ENCODE measurements at places on chromosomes 7 and 10. TPM values are rescaled to one million over a fixed set of nuclear protein-coding genes. Genes with fewer than 3 reads are reported as not detected.

DNA sequence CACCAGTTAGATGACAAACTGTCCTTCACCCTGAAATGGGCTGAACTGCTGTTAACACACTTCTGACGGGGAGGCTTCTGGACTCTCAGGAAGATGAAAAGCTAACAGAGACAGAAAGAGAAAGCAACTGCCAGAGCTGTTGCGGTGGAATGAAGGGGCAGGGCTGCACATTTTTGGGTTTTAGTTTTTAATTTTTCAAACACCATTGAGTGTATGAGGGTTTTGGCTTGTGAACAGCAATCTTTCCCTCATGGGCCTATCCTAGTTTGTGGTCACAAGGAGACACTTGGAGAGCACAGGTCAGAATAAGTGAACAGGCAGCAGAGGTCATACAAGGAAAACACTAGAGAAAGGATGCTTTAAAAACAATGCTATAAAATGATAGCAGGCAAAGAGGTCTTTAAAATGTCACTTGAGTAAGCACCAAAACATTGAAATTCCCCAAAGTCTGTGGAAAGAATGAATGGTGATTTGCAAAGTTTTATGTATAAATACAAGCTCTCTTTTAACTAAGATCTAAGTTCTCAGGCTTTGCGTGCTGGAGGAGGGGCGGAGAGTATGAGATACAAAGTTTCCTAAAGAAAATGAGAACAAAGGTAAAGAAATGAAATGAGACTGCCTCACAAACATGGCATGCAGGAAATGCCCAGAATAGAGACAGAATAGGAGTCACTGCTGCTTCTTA is 101.4 kb upstream of the GLI3 start:
- no peak for DNase-seq

DNA sequence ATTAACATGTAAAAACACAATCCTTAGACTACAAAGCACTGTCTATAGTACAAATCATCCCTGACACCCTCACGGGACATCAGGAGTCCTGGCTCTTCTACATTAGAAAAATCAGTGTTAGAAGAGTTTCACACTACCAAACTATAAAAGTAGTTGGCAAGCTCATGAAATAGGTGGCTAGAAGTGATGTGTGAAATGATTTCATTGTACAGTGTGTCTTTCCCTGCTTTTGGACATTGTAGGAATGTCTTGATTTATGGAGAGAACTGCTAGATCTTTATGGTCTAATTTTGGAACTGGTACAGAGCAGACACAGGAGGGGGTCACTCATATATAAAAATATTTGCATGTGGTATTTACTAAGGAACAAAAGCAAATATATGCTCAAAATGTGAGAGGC is 33.2 kb downstream of the SEMA3A start:
- no peak for DNase-seq

Gene HOXA6
- total RNA-seq = 1.1 TPM

Gene CFTR
- 0.32 TPM for total RNA-seq

DNA sequence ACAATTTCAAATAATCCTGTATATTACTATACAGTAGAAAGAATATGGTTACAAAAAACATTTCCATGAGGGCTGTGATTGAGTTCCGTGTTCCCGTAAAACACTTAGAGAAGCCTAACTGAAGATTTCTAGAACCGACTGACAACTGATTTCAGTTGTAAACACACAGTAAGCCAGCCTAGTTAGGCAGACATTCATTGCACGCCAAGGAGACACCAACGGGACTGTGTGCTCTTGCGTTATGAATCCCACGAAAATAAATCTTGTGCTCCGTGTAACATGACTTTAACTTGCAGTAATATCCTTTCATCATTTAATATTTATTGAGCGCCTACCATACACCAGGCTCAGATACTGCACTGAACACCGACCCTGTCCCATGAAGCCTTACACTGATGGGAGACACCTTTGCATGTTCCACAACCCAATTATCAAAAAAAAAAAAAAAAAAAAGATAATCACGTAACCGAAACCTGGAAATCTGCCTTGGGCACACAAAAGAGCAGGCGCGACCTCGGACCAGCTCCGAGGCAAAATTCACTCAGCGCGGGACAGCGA is 420 bp upstream of the KLHL7 start:
- DNase-seq = no peak

Gene AS3MT
- 4.0 TPM for total RNA-seq

Gene RGR
- not detected for total RNA-seq

DNA sequence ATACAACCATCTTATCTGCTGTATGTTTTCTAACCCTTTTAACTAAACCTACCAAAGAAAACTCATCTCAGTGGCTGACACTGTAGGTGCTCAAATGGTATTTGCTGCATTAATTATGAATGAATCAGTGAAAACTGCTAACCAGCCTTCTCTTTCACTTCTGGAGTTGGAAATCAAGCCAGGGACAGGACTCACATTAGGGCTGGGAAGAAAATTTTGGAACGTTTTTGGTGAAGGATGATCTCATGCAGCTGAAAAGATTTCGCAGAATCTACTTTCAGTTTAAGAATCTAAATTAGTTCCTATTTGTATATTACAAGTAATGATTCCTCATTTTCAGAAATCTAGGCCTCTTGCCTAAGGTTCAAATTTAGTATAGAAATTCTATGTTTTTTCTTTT is 12.9 kb downstream of the MTPN start:
- DNase-seq = no peak

- DNase-seq = no peak
These were observed 139.9 kb downstream of the SH3PXD2A start for GRCh38 chr10:103715430-103715829.

Gene SEMA3D
- 15.7 TPM for total RNA-seq

Gene GATA3
- total RNA-seq = 1.6 TPM

DNA sequence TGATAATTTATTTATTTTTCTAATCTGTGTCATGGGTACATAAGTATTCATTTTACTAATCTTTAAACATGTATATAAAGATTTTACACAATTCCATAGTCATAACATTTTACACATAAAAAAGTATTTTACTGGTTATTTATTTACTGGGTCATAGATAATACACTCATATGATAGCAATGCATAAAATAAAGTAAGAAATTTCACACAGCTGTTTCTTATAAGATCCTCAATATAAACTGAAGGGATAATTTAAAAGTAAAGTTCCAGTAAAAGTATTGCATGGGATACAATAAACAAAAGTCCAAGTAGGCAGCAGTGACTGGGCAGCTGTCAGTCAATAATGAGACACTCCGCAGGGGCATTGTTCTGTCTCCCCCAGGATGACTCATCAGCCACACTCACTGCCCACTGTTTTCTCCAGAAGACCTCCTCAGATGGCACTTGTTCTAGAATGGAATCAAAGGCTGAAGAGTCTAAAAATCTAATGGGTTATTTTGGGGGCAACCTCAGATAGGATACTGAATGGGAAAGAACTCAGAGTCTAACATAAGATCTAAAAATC is 32.7 kb downstream of the DPY19L1 start:
- DNase-seq = no peak

Gene ASAH2
- 0.37 TPM for total RNA-seq

GRCh38 chr10:112208997-112209396 is 25.4 kb upstream of the GPAM start:
- DNase-seq = no peak

Gene TEX36
- not detected for total RNA-seq

GRCh38 chr10:117796130-117796745 is 250.5 kb downstream of the RAB11FIP2 start:
- no peak for DNase-seq

DNA sequence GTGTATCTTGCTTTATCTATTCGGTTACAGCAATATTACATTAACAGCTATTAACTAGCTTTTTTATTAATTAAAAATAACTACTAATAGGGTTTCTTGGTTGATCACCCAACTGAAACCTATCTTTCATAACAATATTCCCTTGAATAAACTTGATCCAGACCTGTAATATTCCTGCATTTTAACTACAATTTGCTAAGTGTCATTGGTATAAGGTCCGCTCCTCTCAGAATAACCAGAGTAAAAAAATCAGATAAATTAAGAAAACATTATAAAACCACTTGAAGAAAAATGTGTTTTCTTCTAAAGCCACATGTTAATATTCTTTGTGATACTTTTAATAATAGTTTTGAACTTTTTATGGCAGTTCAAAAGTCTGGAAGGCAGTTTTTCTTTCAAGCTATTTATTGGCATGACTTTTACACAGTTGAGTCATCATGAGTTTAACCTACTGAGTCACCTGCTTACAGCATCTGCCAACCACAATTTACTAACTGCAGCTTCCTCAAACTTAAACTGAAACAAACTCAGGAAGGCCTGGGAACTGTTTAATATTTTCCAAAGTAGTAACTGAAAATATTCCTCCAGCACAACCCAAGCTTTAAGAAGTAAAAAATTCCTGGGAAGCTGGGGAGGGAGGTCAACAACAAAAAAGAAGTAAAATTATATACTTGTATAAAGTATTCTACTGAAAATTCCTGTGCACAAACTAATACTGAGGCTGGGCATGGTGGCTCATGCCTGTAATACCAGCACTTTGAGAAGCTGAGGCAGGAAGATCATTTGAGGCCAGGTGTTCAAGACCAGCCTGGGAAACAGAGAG is 103.2 kb downstream of the NRBF2 start:
- no peak for DNase-seq

DNA sequence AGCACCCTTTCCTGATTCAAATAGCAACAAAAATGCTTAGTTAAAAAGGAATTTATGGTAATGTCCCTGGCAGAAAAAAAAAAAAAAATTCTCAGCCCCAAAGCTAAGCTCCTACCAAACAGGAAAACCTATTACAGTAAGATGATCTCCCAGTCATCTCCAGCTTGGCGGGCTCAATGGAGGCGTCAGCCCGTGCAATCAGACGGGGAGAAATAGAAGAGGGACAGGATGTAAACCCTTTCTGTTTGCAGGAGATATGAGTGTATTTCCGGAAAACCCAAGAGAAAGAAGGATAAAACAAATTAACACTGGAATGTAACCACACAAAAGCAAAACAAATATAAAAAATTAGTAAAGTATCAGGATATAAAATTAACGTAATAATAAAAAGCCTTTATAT is 242.8 kb downstream of the TCERG1L start:
- DNase-seq = no peak

Gene MKI67
- total RNA-seq = 1.9 TPM

DNA sequence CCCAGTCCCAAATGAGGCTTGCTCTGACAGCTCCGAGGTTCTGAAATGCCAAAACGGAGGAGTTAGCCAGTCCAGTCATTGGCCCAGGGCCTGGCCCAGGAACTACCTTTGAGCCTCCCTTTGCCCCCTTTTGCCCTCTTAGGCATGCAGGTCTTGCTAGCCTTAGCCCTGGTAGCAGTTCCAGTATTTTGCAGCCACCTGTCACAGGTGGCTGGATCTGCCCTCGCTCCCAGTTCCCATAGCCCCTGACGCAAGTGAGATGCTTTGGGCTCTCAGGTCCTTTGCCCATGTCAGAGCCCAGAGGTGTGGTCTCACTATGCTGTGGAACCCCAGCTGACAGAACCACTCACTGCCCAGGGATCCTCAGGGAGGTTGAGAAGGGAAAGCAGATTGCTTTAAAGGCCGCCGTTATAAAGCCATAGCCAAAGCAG is 42.0 kb downstream of the GPRIN2 start:
- no peak for DNase-seq

DNA sequence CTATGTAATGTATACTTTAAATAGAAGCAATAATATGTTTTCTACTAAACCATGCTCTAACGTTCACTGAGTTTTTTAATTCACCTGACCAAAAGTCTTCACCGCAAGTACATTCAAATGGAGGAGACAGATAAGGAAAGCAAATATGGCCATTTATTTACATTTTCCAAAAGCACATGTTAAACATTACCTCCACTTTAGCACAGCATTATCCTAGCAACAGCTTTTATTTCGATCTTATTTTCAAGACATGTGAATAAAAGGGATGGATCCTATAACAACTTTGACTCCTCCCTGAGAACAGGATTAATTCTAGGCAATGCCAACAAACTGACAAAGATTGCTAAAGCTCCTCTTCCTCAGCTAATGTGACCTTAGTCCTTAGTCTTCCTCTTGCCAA is 11.5 kb upstream of the GRM8 start:
- DNase-seq = no peak

DNA sequence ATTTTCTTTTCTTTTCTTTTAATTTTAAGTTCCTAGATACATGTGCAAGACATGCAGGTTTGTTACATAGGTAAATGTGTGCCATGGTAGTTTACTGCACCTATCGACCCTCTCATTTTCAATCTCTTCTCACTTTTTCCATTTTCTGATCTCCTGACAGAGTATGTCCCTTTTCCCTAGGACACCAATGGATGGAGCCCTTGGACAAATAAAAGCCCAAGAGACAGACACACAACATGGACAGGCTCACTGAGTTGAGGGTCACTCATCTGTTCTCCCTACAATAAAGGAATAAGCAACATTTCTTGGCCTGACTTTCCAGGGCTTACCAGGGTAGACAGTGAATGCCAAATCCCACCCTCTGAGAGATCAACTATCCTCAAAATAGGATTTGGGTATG is 15.2 kb upstream of the UBE2D1 start:
- no peak for DNase-seq

- no peak for DNase-seq
These were observed at the start of gene KCNK18 for GRCh38 chr10:117197189-117197588. KCNK18 (plus strand) TSS chr10:117197489; CDS start chr10:117197489, 0 bp downstream.

Gene ADARB2
- total RNA-seq = 0.19 TPM

- DNase-seq = no peak
These were observed 21.9 kb downstream of the ADCY1 start for GRCh38 chr7:45595809-45596664.

DNA sequence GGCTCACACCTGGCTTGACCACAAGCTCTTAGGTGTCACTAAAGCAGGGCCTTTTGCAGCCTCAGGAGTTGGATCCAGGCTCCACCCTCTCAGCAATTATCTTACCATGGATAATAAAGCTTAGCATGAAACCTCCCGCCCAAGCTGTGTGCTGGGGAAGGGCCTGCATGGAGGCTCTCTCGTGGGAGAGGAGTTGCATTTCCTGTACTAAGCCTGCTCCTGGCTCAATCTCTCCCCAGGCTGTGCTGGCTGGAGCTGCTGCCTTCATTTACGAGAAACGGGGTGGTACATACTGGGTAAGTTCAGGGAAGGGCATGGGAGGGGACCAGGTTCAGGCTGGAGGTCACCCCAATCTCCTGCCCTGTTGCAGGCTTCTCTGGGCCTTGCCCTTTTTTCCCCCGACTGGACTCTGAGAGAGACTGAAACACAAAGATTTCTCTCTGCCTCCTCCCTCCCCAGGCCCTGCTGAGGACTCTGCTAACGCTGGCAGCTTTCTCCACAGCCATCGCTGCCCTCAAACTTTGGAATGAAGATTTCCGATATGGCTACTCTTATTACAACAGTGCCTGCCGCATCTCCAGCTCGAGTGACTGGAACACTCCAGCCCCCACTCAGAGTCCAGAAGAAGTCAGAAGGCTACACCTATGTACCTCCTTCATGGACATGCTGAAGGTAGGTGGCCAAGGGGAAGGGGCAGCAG is 2.7 kb downstream of the TMEM176A start:
- no peak for DNase-seq
